Adrenal gland (tissue), 19 donors: ENCODE measurements at places on chromosomes 3 and 15. TPM values are rescaled to one million over a fixed set of nuclear protein-coding genes. Genes with fewer than 3 reads are reported as not detected.

DNA sequence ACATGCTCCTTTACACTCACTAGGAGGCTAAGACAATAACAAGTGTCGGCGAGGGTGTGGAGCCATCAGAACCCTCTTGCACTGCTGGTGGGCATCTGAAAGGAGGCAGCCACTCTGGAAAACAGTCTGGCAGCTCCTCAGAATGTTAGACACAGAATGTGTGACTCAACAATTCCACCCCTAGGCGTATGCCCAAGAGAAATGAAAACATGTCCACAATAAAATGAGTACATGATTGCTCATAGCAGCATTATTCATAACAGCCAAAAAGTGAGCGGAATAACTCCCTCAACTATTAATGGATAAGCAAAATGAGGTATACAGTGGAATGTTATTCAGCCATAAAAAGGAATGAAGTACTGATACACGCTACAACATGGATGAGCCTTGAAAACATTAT is 57.8 kb downstream of the WNT7A start:
- no peaks in the 10 kb centered on the region for H3K36me3 ChIP-seq
- no peaks in the 10 kb centered on the region for H3K27me3 ChIP-seq
- H3K4me3 ChIP-seq: no peak overlapping the region
- no peaks in the 10 kb centered on the region for H3K4me1 ChIP-seq
- no peak for DNase-seq

- H3K27ac ChIP-seq: no peak overlapping the region
Observed at GRCh38 chr15:91224755-91225380, 124.8 kb downstream of the SV2B start.

DNA sequence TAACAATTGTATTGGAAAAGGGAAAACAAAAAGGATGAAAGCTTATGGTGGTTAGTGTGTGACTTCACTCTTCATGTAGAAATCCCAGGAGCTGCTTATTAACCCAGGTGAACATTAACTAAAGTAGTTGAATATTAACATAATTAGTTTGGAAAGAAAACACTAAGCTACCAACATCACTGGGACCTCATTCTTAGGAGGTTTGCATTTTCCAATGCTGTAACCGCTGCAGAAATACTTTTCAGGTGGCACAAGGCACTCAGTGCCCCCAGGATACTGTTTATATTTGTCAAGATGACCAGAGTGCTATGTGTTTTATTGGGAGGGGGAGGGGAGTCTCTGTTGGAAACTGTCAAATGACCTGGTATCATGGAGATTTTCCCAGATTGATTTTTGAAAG is 25.9 kb upstream of the VILL start:
- peaks cover 7% of the 10 kb centered on the region for H3K4me1 ChIP-seq
- no peak overlapping the region for H3K4me3 ChIP-seq
- H3K27me3 ChIP-seq: no peaks in the 10 kb centered on the region

DNA sequence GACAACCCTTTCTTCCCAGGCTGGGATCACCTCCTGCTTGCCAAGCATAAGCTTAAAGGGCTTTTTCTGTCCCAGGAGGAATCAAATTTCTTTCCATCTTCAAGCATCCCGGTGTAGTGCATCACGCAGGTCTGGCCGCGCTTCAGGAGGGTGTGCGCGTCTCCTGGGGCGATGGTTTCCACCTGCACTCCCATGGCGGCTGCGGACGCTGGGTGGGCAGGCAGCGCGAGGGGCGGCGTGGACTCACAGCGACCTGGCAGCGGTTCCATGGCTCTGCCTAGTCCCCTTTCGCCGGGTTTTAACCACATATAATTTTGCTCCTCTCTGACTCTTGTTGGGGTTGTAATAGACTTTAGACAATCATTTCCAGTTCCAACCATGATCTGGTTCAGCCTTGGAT is 10.6 kb upstream of the TM4SF4 start:
- no peaks in the 10 kb centered on the region for H3K36me3 ChIP-seq
- DNase-seq: no peak
- no peak overlapping the region for H3K27ac ChIP-seq
- no peaks in the 10 kb centered on the region for H3K27me3 ChIP-seq
- H3K4me3 ChIP-seq: no peak overlapping the region

GRCh38 chr3:196640297-196641018 is 964 bp downstream of the NRROS start:
- peak overlapping the region; percentile 14 for H3K27ac ChIP-seq
- H3K36me3 ChIP-seq: no peaks in the 10 kb centered on the region
- peak overlapping the region; percentile 56 for H3K4me3 ChIP-seq
- H3K4me1 ChIP-seq: no peaks in the 10 kb centered on the region
- no peak for DNase-seq

DNA sequence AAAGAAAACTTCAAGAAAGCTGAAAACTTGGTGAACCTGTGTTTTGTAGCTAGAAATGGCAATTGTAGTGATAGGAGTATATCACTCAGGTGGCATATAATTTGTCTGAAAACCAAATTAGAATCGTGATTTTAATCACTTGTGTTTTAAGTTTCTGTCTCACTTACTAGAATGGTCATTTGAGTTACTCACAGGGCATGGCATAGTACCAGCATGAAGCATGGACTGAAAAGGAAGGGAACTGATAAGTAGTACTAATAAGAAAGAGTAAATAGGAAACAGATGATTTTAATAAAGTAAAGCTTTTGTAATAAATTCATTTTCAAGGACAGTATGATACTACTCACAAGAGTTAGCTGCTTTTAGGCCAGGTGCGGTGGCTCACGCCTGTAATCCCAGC is 22.1 kb downstream of the OSBPL11 start:
- H3K27me3 ChIP-seq: no peaks in the 10 kb centered on the region
- no peak overlapping the region for H3K4me3 ChIP-seq
- no peaks in the 10 kb centered on the region for H3K4me1 ChIP-seq
- no peak overlapping the region for H3K27ac ChIP-seq
- no peak for DNase-seq

UNC13C gene
- total RNA-seq: 0.09 TPM
